ENCODE measurements at places on chromosomes 1 and 21.

- DNase-seq = no peak
Measured at GRCh38 chr1:182335771-182336566, 55.6 kb downstream of the GLUL start.

- no peak for DNase-seq
Measured at GRCh38 chr1:241636291-241636690, 3.9 kb downstream of the CHML start.

DNA sequence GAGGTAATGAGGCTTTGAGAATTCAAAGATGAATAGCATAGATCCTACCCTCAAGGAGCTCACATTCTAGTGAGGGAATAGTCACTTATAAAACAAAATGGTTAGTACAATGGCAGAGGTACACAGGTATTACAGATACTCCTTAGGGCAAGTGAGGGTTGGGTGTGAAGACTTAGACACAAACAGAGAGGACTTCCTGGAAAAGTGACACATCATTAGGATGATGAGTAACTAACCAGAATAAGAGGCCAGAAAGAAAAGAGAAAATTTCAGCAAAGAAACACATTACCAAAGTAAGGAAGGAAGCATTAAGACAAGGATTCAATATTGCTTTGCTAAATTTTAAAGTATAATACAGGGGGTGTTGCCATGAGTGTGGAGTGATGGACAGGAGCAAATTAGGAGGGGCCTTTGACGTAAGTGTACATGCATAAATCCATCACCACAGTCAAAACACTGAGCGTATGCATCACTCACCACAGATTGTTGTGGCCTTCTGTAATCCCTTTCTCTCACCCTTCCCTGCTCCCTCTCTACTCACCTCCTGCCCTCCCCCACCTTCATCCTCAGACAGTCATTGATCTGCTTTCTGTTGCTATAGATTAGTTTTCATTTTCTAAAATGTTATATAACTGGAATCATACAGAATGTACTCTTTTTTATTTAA, 7.9 kb downstream of the CD53 start:
- DNase-seq = peak; percentile 60

DNA sequence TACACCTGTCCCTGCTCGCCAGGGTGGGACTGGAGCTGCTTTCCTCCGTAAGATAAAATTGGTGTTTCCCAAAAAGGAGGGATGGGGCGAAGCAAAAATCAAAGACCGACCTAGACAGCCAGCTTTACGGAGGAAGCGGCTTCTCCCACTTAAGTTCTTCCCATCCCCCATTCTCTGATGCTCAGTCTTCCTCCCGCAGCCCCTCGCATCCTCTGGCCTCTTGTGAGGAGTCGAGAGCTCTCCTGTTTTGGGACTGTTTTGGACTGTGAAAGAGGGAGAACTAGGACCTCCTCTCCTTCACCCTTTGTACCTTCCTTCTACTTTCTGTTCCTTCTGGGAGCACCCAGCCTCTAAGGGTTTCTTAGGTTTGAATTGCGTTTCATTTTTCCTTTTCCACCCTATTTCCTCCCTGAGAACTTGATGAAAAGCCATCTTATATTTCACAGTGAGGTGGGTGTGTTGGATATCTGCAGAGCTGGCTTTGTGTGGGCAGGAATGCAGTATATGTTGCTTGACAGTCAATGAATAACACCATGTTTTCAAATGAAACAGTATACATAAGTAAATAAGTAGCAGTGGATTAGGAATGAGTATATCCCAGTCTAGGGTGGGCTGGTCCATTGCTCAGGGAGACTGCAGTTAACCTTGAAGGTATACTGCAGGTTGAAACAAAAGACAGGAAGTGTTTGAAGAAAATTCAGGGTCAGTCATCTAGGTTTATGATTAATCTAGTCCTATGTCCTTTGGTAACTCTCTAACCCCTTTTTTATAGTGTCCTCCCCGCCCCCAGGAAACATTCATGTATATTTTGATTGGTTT, 848 bp downstream of the CTTNBP2NL start:
- DNase-seq = no peak

DNA sequence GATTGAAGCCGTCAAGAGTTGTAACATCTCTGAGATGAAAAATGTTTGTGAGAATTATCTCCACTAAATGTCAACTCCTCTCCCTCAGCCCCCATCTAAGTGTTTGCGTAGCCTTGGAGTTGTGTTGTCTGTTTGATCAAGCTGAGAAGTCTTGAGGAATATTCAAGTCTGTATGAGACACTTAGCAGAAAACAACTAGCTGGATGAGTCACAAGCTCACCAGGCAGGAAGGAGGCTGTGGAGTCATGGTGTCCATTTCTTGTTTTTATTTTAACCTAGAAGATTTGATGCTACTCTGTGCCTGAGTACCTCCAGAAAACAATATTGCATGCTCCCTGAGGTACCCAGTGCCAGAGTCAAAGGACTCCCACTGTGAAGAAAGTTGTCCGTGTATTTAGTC, 211.6 kb upstream of the PLXNA2 start:
- DNase-seq = no peak

GRCh38 chr1:21058035-21058793, 118.5 kb downstream of the EIF4G3 start:
- peak; percentile 55 for DNase-seq

GRCh38 chr1:185864331-185864730, 130.1 kb downstream of the HMCN1 start:
- no peak for DNase-seq

- no peak for DNase-seq
Measured at GRCh38 chr1:182875889-182876288, 36.7 kb downstream of the DHX9 start.

- DNase-seq = no peak
Measured at GRCh38 chr1:160739098-160739511, at the start of gene SLAMF7. Gene SLAMF7, plus strand, starts transcription at chr1:160739247. Its CDS starts 55 bp downstream, at chr1:160739302.

DNA sequence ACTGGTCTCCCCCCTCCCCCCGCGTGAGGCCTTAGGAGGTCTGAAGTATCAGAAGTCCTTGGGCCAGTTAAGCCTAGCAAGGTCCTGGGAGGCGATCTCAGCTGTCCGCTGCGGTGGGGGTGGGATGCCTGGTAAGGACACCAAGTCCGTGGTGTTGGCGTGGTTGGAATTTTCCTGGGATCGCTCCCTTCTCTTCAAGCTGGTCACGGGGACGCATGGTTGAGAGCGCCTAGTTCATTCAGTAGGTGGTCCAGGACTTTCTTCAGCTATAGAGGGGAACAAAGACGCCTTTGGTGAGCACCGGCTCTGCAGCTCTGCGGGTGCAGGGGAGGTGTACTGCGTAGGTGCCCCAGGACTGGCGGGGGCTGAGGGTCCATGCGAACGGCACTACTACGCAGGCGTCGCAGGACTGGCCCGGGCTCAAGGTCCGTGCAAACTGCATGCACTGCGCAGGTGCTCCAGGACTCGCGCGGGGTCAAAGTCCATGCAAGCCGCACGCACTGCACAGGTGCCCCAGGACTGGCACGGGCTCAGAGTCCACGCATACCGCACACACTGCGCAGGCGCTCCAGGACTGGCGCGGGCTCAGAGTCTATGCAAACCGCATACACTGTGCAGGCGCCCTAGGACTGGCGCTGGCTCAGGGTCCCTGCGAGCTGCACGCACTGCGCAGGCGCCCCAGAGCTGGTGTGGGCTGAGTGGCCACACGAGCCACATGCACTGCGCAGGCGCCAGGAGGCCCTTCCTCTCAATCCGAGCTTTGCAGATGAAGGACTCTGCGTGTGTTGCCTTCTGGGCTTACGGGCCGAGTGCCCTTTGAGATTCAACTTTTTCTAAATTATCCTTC, 36.6 kb upstream of the HMGN1 start:
- DNase-seq = peak; percentile 89

DNA sequence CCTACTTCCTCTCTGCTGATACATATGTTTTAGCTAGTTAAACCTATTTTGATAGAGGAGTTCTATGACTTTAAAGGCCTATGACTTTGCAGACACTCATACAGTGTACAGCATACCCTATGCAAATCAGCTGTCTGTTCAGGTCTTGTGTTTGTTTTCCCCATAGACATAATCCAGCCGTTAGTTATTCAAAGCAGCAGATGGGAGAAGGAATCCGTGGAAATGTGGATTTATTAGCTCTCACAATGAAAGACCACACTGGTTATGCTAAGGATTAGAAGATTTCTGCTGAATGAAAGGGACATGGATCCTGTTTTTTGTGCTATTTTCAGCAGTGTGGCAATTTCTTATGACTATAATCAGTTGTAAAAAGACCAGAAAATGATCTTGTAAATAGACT, 59.8 kb downstream of the MAST2 start:
- no peak for DNase-seq

- DNase-seq = peak; percentile 1
Measured at GRCh38 chr1:240947438-240948224, 335.7 kb upstream of the GREM2 start.

- no peak for DNase-seq
Measured at GRCh38 chr1:62234688-62235087, 40.0 kb downstream of the L1TD1 start.

DNA sequence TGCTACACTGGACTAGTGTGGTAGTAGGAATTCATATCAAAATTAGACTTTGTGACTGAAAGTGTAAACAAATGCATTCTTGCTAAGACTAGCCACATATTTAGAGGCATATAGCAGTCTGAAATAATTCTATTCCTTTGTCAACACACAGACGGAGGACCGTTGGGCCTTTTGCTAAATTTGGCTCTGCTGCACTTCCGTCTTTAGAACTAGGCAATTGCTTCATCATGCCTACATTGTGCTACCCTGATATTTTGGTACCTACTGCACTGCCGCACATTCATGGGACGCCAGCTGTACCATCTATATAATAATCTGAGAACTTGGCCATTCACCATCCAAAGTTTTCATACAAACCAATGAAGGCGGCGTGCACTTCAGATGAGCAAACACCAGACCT, 346.8 kb downstream of the KIF26B start:
- DNase-seq = no peak

- DNase-seq = no peak
Measured at GRCh38 chr1:84206375-84206774, 62.3 kb downstream of the PRKACB start.

DNA sequence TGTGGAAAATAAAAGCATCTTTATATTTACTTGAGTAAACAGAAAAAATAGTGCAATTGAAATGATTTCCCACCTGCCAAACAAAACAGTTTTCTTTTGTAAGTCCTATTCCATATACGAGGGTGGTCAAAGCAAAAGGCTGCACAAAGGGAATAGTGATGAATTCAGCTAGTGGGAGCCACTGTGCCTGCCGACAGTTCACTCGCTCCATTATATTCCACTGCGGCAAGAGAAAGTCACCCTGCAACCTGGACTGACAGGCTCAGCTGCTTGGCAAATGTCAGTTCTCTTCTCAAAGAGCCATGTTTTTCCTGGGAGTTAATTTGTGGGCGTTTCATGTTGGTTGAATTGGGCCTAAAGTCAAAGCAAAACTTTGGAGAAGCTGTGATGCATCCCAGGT, 145.4 kb downstream of the LMO4 start:
- DNase-seq = no peak

- no peak for DNase-seq
Measured at GRCh38 chr21:39050841-39051587, 132.2 kb downstream of the PSMG1 start.

GRCh38 chr21:34878501-34878900, 170.6 kb downstream of the RUNX1 start:
- no peak for DNase-seq

DNA sequence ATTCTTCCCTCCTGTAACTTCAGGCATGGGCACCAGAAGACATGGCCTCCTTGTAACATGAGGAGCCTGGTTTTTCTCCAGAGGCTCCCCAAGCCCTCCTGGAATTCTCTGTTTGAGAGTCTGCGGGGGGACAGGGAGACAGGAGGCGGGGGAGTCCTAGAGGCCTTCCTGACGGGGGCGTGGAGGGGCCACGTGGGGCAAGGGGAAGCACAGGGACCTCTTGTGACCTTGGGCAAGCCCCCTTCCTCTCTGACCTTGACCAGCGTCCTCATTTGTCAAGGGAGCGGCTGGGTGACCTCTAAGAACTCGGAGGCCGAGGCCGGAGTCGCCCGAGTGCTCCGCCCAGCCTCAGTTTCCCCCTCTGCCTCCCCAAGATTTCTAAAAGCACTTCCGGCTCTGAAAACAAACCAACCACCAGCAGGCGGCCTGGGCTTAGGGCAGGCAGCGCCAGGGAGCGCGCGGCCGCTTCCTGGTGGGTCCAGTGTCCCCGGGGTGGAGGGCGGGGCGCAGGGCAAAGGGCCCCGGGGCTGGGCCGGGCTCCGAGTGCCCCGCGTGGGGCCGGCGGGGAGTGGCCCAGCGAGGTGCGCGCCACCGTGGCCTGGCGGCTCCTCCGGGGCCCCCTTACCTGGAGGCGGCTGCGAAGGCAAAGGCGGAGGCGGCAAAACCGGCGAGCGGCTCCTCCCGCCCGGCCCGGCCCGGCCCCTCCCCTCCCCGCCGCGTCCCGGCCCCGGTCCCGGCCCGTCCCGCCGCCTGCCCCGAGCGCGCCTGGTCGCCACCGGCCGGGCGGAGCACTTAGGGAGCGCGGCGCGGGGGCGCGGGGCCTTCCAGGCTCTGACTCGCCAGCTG, at the start of gene TMCO4:
Gene TMCO4 (minus strand): TSS at position 687 of the 846 bp plus-strand sequence. CDS start 19,158 bp downstream, outside the sequence.
- DNase-seq = peak; percentile 63
